ENCODE measurements at places on chromosomes 1 and 21.
A peak's percentile ranks its signal among the peaks of the same experiment; 100 is the strongest.

- peak; percentile 37 for DNase-seq
Measured at GRCh38 chr1:53594391-53595180, 135.4 kb downstream of the DMRTB1 start.

- DNase-seq: no peak
Measured at GRCh38 chr1:223547316-223548114, 118.0 kb downstream of the CAPN8 start.

- no peak for DNase-seq
Measured at GRCh38 chr1:94799206-94799605, 21.0 kb upstream of the SLC44A3 start.

DNA sequence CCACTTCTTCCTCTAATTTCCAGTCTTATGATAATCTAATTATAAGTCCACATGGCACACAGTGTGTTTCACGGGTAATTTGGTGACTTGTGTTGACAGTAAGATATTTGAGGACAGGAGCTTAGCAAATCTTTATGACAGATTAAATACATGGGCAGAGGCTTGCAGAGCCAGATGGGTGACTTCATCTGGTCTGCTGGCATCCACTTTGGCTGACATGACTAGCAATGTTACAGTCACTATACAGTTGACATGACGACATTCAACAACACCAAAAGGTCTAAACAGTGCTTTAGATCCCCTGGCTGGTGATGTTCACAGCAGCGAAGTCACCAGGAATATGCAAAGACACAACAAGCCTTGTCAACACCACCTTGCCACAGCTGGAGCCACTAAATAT is 147.2 kb downstream of the ETS2 start:
- DNase-seq: no peak

- DNase-seq: no peak
Measured at GRCh38 chr21:26280775-26281174, 110.2 kb upstream of the APP start.

GRCh38 chr1:15691434-15692032 is 7.4 kb downstream of the PLEKHM2 start:
- no peak for DNase-seq

DNA sequence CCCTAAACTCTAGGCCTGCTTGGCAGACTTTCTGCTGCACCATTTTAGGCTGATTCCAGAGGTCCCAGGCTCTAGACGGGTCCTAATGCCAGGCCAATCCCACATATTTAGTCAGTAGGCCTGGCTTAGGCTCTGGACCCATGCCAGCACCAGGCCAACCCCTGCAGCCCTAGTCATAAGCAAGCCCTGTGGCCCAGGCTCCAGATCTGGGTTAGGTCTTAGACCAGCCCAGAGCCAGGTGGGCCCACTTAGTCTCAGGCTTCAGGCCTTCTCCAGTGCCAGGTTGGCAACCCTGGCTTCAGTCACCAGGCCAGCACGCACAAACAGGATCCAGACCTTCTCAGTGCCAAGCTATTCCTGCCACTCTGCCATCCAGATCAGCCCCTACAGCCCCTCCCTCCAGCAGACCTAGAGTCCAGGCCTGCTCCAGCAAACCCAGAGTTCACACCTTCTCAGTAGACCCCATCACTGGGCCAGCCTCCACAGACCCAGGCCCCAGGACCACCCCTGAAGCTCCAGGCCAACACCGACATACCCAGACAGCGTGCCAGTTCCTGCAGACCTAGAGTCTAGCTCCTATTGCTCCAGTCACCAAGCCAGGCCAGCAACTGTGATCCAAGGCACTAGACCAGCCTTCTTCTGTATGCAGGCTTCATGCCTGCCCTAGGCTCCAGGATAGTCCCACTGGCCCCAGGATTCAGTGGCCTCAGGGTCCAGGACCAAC is 467.6 kb downstream of the RWDD3 start:
- no peak for DNase-seq

DNA sequence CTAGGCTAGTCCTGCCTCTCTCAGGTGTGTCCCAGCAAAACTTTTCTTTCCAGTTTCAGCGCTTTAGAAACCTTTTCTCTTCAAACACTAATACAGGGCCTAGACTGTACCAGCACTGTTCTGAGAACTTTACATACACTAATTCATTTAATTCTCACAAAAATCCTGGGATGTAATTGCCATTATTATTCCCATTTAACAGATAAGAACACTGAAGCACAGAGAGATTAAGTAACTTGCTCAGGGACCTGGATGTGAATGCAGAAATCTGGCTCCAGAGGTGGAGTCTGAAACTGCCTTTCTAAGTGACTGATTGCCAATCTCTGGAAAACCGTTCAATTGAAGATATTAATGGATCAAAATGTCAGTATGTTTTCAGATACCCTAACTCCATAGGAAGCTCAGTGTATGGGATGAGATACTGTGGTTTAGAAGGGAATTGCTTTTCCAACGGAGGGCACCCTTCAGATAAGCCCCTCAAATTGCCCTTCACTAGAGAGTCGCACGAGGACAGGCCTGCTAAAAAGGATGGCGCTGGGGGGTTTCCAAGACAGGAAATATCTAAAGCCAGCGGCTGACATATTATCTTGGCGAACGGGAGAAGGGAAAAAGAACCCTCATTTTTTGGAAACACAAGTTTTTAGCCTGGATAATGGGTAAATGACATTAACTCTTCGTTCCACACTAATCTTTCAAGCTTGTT is 698 bp upstream of the UCK2 start:
- no peak for DNase-seq

GRCh38 chr1:94856868-94857267 is 36.7 kb downstream of the SLC44A3 start:
- no peak for DNase-seq

DNA sequence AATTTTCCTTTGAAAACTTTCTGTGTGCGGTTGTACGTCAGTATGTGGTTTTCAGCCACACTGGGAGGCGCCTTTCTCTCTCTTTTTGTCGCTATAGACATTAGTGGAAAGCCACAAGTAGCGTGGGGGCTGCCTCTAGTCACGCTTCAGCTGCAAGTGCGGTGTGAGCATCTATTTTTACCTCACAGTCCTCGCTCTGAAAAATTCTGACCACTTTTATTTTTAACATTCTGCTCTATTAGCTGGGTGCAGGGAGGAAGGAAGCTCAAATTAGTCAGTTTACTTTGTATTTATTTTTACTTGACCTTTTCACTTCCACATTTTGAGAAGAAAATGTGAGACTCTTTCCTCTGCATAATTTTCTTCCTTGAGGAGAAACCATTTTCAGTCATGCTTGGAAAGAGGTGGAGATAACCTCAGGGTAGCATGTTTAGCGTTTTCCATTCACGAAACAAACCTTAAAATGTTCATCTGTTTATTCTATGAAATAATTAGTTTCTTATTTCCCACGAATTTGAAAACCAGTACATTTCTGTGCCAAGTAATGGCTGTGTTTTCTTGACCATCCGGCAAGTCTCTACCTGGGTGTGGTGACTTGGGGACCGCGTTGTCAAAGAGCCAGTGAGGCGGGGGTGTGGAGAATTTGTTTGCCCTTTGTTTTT is 35.6 kb downstream of the ADARB1 start:
- DNase-seq: peak; percentile 69

DNA sequence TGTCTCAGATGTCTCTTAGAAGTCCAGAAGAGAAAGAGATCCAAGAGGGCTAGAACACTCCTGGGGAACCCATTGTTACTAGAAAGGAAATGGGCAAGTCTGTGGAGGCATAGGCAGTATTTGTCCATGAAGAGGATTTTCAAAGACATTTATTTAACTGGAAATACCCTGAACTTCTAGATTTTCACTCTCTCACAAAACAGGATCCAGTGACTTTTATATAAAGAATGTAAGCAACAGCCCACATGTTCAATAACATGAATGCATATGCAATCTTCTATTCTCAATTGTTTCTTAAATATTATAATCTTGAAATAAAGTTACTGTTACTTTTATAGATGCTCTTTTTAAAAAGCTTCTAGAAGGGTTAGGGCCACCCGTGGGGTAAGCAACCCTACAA is 53.4 kb downstream of the TBX15 start:
- DNase-seq: no peak

GRCh38 chr1:232300466-232300865 is 329.5 kb downstream of the SIPA1L2 start:
- no peak for DNase-seq

- DNase-seq: no peak
Measured at GRCh38 chr1:157994704-157995582, 1.5 kb downstream of the KIRREL1 start.

DNA sequence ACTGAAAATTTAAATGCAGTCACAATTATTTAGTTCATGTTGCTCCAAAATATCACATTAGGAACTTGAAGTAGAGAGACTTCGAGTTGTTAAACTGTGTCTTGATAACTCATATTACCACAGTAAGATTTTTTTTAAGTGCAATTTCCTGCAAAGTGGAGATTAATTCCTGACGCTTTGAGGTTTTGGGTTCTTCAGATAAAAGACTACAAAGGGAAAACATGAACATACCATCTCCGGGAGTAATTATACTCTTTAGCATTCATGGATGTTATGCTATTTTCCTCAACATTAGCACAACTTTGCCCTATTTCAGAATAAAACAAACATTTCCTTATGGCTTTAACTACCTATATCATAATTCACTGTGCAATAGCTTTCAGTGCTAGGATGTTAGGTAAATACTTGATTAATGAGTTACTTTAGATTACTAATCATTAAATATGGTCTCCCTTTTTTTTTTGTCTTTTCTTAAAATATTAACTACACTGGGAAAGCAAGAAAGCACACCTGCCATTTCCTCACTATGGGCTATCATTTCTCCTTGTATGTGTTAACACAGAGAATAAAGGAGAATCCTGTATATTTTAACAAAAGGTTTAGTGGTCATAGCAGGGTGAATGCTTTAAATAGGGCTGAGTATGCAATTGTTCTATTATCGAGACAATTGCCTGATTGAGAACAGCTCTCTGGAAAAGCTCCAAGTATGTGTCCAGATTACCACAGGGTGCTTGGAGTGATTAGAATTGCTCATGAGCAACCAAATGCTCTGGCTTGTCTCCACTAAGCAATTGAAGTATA is 252.5 kb upstream of the C1orf105 start:
- DNase-seq: no peak

- DNase-seq: no peak
Measured at GRCh38 chr1:7402548-7402850, 368.6 kb upstream of the VAMP3 start.

DNA sequence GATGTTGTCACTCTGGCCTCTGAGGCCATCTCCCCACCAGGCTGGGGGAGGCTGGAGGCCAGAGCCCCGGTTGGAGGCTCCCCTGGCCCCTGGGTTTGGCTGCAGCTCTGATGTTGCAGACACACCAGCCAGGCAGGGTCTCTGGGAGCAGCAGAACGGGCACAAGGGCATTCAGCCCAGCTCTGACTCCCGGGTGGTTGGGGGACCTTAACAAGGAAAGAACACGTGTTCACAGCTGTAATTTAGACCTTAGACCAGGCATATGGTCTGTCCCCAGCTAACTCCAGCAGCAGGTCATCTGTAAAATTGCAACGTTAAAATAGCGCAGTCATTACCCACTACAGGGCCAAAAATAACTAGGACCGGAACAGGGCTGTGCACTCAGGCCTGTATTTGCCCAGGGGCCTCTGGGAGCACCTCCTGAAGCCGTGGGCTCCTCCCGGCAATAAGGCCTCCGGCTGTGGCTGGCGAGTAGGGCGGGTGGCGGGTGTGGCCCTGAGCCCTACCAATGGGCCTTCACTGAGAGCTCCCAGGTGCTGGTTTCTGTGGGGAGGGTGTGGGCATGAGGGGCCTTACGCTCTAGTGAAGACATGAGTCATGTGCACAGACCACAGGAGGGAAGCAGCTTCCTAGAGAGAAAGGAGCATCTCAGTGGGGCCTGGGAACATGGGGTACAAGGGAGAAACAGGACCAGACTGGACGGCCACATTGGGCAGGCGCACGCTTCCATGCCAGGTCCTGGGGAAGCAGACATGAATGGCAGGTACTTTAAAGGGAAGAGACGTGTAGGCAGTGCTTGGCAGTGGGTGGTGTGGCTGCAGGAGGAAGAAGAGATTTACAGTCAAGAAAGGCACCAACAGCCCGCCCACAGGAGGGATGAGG is 6.1 kb downstream of the LDLRAP1 start:
- DNase-seq: peak; percentile 93

DNA sequence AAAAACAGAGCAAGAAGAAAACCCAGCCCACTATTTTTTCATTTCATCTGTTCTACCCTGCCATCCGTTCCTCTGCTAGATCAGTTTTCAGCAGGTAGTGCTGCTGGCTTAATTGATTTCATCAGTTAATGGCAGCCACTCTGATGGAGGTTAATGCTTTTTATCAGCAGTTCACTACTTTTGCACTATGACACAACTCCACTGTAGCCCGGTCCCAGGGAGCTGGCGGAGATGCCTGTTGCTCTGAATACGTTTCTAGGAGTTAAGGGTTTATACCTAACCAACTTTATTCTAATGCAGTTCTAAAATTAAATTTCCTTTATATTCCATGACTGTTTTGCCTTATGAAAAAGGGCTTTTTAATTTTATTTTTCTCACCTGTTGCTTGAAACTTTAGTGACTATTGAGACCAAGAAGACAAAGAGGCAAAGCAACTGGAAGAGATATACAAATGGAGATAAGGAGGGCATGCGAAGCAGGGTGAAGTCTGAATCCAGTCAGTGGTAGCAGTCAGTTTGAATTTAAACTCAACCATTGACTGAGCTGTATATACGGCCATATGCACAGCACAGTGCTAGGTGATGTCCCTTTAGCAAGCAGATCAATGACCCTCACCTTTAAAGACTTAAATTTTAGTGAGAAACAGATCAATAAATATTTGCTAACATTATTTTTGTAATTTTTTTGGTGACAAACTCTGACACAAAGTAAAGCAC is 477.9 kb downstream of the LMO4 start:
- DNase-seq: no peak

DNA sequence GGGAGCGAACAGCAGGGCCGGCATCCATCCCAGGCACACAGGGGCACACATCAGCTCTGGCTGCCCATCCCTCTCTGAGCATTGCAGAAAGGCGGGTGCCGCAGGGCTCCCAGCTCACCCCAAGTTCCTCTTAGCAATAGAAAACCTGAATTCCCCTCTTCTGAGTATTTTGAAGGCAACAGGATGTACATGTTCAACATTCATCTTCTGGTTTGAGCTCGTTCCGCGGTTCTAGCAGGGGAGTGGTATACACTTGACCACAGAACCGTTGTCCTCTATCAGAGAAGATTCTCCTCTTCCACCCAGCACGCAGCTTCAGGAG is 23.6 kb downstream of the ACTA1 start:
- no peak for DNase-seq
